ENCODE measurements at places on chromosomes 12 and 14.

- DNase-seq = no peak
These were observed 81.8 kb downstream of the TSPAN9 start for GRCh38 chr12:3158851-3159465.

- DNase-seq = no peak
These were observed 35.1 kb upstream of the ACTN1 start for GRCh38 chr14:69013943-69014782.

GRCh38 chr14:73753124-73753886 is 39.1 kb upstream of the PNMA1 start:
- DNase-seq = no peak

GRCh38 chr12:108461058-108461660 is 53.9 kb upstream of the FICD start:
- no peak for DNase-seq

DNA sequence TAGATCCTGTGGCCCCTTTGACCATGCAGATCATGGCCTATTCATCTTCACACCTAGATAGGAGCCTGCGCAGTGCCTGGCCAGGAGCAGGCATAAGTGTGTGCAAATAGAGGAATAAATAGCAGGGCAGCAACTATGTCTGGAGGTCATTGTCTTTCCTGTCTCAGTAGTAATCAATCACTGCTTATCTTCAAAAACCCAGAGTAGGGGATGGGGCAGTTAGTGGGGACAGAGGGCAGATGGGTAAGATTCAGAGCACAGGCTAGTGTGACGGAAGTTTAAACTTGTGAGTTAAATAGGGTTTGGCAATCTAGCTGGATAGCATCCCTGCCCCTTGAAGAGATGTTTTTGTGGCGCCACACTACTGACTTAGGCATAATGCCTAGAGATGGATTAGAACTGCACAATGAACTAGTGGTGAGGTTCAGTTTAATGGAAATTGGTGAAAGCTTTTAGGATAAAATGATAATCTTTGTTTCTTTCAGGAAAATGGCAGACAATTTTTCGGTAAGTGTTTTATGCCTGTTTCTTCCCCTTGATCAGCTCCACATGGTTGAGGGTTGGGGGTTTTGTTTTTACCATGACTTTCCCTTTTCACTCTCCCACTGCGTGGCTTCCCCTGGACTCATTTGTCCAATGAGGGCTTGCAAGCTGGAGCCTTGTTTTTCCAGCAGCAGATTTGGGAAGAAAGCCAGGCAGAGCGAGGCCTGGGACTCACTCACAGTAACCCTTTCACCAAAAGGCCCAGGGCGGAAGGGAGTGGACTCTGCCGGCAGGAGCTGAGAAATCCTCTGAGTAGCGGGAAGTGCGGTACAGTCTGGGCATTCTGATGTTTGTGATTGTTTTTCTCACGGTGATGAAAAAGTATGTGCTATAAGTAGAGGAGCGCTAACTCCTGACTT is 8.1 kb downstream of the LGALS3 start:
- DNase-seq = no peak

GRCh38 chr14:55123852-55124639 is 5.0 kb upstream of the LGALS3 start:
- no peak for DNase-seq

Data from activated T-helper 1 cell treated with Interleukin-2 at 50 U/mL for 16 hours (primary cell).